ENCODE measurements at places on chromosomes 12 and 14.

DNA sequence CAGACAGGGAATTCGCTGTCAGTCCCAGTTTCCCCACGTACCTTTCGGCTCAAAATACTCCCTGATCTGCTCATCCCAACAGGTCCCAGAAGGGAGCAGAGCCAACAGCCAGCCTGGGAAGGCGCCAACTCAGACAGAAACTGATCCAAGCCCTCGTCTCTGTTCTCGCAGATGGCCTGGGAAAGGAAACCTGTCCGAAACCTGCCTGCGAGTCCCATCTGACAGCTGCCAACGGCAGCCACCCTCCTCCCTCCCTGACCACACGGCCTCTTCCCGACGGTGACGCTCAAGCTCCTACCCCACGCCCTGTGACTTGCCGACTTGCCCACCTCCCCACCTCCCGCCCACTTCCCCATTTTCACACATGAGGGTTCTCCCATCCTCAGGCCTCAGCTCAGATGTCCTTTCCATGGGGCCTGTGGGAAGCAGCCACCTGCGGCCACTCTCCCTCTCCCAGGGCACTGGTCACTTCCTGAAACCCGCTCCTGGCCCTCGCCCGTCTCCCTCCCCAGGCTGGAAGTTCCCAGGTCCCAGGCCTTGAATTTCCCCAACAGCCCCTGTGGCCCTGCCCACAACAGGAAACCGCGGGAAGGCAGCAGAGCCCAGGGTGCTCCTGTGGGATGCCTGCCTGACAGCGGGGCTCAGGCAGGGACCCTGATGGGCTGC is 60.9 kb upstream of the FBRSL1 start:
- no peak for DNase-seq

- DNase-seq = no peak
Observed at GRCh38 chr12:114993165-114993564, 309.2 kb upstream of the TBX3 start.

DNA sequence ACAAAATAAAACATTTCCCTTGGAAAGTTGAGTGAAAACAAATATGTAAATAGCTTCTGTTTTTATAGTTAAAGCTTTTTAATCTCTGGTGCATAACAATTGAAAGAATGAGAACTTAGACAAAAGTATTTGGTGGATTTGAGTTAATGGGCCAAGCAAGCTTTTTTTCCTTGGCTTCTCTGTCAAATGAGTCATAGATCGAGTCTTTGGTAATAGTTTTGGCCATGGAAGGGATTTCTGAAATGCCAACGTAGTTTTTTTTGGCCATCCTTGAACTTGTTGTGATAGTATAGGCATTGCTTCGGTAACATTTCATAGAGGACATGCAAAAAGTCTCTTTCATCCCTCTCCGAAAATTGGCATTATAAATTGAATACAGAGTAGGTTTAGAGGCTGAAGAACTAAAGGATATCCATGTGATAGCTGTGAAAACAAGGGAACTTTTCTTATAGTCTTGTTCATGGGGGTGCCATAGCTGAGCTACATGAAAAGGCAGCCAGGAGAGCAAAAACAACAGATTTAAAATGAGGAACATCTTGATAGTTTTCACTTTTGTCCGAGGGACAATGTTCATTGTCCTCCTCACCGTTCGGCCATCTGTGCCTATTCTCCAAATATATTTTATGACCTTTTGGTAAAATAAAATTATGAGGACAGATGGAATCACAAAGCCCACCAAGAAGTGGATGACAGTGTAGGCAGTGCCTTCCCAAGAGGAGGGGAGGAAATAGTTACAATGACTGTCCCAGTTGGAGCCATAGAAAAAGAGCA is 34.7 kb downstream of the GPR19 start:
- DNase-seq = no peak

GRCh38 chr12:110289044-110289710 is 8.1 kb downstream of the ATP2A2 start:
- DNase-seq = no peak

DNA sequence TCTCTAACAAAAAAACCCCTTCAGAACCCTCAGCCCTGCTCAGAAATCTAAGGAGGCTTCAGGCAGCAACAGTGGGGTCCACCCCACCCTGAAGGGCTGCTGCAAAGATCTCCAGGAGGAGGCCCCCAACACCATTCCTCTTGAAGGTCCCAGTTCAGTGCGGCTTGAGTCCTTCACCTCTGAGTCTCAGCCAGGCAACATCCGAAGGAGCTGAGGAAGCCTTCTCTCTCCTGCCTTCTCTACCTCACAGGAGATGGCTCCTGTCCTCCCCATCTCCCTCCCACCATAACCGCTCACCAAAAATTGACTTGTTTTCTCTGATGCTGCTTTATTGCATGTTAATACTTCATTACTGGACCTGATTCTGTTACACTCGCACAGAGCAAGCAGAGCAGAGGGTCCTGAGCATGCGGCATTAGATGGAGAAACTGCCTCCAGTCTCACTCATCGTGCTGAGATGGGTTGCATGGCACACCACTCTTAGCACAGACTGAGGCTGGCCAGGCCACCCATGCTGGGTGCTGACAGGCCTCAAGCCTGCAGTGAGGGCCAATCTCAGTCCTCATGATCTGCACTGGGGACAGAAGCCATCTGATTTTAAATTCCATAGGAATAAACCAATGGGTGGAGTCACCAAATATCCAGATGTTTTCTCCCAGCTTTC is 224.8 kb downstream of the CACNA1C start:
- DNase-seq = no peak

GRCh38 chr12:78315028-78315427 is 484.3 kb downstream of the NAV3 start:
- DNase-seq = no peak

GRCh38 chr14:49865431-49865859 is 12.9 kb upstream of the NEMF start:
- peak; percentile 62 for DNase-seq

DNA sequence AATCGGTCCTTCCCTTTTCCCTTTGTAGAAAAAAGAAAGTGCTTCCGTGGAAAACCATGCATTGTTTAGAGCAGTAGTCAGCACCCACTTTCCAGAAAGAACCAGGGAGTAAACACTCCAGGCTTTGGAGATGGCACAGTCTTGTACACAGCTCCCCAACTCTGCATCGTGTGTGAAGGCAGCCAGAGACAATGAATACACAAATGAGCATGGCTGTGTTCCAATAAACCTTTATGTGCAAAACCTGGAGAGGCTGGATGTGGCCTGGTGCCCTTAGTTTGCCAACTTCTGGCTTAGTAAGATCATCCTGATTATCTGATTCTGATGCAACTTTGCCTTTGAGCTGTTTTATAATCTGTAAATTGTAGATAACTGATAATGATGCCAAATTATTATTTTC is 463.4 kb upstream of the TMEM132C start:
- DNase-seq = no peak

- DNase-seq = no peak
Observed at GRCh38 chr12:66152732-66153131, 17.1 kb downstream of the TMBIM4 start.

DNA sequence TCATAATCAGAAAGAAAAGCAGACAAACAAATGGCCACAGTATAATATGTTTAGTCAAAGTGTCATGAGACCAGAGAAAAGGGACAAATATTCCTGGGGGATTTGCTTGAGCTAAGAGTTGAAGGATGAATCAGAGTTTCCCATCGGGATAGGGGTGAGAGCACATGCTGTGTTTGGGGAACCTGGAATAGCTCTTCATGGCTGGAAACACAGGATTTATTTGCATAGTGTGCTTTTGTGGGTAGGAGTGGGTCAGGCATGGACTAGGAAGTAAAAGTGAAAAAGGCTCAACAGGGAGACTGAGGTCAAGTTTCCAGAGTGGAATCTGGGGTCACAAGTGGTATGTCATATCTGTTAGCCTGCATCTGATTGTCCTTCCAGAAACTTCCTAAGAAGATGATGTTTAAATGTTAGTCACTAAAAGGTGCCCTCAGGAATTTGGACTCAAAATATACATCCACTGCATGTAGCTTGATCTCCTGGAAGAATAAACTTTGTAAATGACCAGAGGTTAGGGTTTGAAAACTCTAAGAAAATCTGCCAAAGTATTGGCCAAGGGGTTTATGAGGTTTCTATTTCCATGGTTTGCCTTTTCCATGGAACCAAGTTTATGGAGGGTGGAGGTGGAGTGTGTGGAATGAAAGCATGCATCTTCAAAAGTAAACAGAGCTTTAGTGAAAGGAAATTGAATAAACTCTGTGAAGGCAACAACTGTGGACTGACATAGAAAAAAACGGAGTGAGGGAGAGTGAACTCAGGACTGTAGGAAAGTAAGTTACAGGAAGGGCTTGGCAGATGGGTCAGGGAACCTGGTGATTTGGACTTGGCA is 344.6 kb downstream of the C12orf75 start:
- no peak for DNase-seq
